ENCODE measurements at places on chromosomes 12 and 14.

- no peak for DNase-seq
- no peak overlapping the region for H3K27ac ChIP-seq
- no peak overlapping the region for H3K4me3 ChIP-seq
- H3K27me3 ChIP-seq: peaks cover 34% of the 10 kb centered on the region
These were observed 42.0 kb downstream of the IQSEC3 start for GRCh38 chr12:108594-108993.

DNA sequence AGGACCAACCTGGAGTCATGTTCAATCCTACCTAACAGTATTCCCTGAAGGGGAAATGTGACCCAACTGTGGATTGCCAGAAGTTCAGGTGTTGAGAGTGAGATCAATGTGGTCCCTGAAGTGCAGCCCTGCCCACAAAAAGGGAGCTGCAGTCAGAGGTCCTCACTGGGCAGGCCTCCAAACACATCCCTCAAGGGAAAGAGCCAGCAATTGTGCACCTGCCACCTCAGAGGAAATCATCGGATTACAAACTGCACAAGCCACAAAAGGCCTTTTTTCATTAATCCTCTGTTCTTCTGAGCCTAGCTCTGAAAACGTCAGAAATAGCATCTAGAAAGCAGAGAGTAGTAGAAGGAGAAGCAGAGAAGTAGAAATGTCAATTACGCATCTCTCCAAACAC is 10.8 kb upstream of the MDM1 start:
- peaks cover 10% of the 10 kb centered on the region for H3K4me1 ChIP-seq
- no peaks in the 10 kb centered on the region for H3K27me3 ChIP-seq
- peaks cover 3% of the 10 kb centered on the region for H3K36me3 ChIP-seq
- H3K4me3 ChIP-seq: no peak overlapping the region

DNA sequence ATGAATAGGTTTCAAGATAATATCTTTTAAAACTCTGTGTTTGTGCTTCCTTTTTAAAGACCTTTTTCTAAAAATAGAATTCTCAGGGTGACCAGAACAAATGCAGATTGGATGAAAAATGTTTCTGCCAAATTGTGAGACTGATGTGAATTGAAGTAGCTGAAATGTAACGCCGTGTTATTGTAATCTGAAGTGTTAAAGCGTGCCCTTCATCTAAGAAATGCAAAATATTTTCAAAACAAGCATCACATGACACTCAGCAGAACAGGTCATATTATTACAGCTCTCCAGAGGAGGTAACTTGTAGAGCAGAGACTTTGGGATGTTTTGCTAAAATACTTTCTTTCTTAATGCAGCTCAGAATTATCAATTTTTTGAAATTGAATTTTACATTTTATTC is 90.0 kb upstream of the PLEKHA5 start:
- H3K4me3 ChIP-seq: no peak overlapping the region
- no peaks in the 10 kb centered on the region for H3K4me1 ChIP-seq
- H3K27ac ChIP-seq: no peak overlapping the region
- peaks cover 15% of the 10 kb centered on the region for H3K27me3 ChIP-seq

DNA sequence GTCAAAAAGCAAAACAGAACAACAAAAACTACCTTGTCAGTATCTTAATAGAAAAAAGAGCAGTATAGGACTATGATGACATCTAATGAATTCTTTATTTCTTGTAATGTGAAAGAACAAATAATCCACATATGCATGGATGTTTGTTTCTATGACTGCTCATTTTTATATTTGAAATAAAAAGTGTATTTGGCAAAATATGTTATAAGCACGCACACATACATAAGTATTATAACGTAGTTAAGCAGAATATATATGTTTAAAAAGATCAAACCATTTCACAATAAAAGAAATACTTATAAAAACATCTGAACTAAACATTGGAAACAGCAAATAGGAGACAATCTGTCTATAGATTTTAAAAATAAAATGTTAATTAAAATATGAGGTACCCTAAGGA is 74.8 kb downstream of the MIPOL1 start:
- no peak for DNase-seq
- H3K27ac ChIP-seq: no peak overlapping the region
- no peaks in the 10 kb centered on the region for H3K36me3 ChIP-seq

DNA sequence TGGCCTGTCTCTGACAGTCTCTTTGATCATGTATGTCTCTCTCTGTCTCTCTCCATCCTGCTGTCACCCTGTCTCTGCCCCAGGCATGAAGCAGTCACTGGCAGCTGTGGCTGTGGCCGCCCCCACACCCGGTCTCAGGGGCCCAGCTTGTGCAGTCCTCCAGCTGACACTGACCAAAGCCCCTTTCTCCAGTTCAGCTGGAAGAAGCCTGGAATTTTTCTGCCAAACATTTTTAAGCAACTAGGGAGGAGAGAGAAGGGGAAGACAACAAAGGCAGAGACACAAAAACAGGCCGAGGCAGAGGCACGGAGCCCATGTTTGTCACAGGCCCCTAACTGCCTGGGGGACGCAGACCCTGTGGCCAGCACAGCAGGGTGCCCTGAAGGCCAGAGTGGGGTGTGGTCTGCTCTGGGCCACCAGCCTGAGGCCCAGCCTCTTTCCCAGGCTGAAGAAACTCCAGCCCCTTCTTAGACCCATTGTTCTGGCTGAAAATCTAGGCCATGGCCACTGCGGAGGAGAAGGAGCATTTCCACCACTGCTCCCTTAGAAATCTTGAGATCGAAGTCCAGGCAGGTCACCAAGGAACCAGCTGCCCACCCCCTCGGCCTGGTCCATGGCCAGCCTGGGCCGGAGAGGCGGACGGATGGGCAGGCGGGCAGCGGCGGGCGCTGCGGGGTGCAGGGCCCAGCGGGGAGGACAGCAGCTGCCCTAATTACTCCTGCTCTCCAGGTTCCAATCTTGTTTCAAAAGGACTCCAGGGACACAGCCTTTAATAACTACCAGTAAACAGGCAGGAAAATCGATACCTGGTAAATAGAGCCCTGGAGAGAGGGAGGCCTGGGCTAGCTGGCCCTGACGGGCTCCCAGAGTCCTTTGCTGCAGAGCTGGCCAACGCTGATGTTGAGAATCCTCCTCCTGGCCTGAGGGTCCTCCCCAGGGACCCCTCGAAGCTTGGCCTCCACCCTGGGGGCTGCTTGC is 14.9 kb downstream of the DTX1 start:
- H3K27ac ChIP-seq: peak overlapping the region; percentile 71
- peak overlapping the region; percentile 37 for H3K4me3 ChIP-seq
- DNase-seq: no peak

- no peak overlapping the region for H3K4me3 ChIP-seq
- H3K36me3 ChIP-seq: peaks cover 4% of the 10 kb centered on the region
- H3K27me3 ChIP-seq: no peaks in the 10 kb centered on the region
- H3K27ac ChIP-seq: no peak overlapping the region
These were observed 3.3 kb downstream of the GPR135 start for GRCh38 chr14:59461891-59462290.

DNA sequence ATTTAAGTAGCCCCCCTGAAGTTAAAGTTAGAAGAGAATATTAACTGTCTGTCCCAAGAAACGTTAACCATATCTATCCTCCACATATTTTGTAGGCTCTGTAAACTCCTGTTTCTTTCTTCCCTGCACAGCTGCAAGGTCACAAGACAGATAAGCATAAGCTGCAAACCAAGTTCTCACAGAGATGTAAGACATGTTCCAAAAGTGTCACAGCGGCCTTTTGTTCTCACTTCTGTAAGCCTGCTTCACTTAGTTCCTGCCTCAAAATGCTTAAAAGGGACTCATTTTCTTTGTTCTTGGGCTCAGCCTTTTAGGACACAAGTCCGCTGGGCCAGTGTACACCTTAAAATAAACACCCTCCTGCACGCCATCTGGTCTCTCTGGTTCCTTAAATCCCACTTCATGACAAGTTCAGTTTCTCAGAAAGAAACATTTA is 3.2 kb downstream of the RNASE1 start:
- no peak overlapping the region for H3K4me3 ChIP-seq
- no peak for DNase-seq
- H3K4me1 ChIP-seq: peaks cover 7% of the 10 kb centered on the region

- H3K27me3 ChIP-seq: no peaks in the 10 kb centered on the region
- DNase-seq: no peak
- H3K4me3 ChIP-seq: no peak overlapping the region
- H3K4me1 ChIP-seq: no peaks in the 10 kb centered on the region
- no peak overlapping the region for H3K27ac ChIP-seq
- no peaks in the 10 kb centered on the region for H3K36me3 ChIP-seq
These were observed 732.6 kb upstream of the FLRT2 start for GRCh38 chr14:84797326-84797725.

DNA sequence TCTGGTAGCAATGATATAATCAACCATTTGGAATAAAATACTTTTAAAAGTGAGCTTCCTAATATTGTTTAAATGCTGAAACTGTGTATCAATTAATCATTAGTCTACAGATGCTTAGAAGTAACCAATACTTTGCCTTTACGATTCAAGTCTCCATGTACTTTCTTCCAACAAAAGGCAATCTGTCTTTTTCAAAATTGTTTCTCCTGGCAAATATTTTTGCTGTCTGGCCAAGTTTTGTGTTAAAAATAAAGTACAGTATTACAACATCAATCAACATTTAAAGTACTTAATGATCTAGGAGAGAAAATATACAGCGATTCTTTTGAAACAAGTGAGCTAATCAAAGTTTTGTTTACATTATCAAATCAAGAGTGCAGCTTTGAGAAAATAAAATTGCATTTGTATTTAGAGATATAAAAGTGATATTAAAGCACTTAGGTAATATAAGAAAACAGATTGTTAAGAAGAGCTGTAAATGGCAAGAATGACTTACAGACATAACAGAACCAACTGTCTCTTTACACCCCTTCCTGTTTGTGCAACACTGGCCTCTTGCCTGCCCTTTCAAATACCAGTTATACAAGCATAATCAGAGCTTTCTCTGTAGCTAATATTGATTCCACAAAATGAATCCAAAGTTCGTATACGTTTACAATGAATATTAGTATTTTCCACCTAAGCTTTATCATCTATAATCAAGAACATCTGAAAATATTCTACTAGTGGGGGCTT is 38.2 kb upstream of the FBLN5 start:
- peaks cover 7% of the 10 kb centered on the region for H3K4me1 ChIP-seq
- H3K27me3 ChIP-seq: no peaks in the 10 kb centered on the region
- no peak overlapping the region for H3K4me3 ChIP-seq
- H3K36me3 ChIP-seq: peaks cover 56% of the 10 kb centered on the region
- no peak for DNase-seq
- no peak overlapping the region for H3K27ac ChIP-seq

- H3K36me3 ChIP-seq: peaks cover 3% of the 10 kb centered on the region
- no peaks in the 10 kb centered on the region for H3K4me1 ChIP-seq
- no peak for DNase-seq
- H3K27me3 ChIP-seq: no peaks in the 10 kb centered on the region
- no peak overlapping the region for H3K27ac ChIP-seq
These were observed 8.7 kb downstream of the LRP1-AS start for GRCh38 chr12:57138526-57139272.

DNA sequence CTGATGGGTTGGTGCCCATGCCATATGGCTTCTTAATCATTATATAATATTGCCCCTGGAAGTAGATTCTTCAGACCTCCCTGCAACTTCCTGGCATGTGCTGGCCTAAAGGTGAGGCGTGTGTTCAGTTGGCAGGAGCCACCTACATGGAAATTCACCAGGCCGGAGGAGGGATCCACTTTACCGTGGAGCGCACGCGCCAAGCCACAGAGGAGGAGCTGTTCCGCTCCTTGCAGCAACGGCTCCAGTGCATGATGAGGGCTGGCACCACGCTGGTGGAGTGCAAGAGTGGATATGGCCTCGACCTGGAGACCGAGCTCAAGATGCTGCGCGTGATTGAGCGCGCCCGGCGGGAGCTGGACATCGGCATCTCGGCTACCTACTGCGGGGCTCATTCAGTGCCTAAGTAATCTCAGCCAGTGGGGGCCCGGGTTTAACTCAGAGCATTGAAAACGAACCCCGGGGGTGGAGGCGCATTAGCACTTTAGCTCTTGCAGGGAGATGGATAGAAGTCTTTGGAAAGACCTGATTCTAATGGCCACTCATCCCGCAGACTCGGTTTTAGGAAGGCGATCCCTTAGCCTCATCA is 13.5 kb downstream of the AMDHD1 start:
- H3K4me1 ChIP-seq: no peaks in the 10 kb centered on the region
- no peak overlapping the region for H3K27ac ChIP-seq
- DNase-seq: no peak

DNA sequence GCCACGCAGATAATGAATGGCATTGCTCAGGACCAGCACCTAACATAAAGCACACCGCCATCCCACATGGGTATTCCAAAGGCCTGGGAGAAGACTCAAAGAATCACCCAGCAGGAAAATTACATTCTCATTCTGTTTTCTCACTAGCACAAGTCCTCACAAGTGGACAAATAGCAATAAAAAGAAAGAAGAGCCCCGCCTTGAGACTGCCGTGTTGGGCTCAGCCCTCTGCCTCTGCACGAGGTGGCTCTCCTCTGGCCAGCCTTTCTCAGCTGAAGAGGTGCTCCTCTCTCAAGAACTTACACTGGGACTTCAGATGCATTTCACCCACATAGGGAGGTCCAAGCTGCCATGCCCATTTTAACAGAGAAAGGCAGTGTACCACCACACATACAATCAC is 207.5 kb downstream of the SPTSSA start:
- no peak overlapping the region for H3K27ac ChIP-seq
- no peak overlapping the region for H3K4me3 ChIP-seq
- H3K36me3 ChIP-seq: no peaks in the 10 kb centered on the region
- DNase-seq: no peak
- H3K27me3 ChIP-seq: peaks cover 9% of the 10 kb centered on the region

DNA sequence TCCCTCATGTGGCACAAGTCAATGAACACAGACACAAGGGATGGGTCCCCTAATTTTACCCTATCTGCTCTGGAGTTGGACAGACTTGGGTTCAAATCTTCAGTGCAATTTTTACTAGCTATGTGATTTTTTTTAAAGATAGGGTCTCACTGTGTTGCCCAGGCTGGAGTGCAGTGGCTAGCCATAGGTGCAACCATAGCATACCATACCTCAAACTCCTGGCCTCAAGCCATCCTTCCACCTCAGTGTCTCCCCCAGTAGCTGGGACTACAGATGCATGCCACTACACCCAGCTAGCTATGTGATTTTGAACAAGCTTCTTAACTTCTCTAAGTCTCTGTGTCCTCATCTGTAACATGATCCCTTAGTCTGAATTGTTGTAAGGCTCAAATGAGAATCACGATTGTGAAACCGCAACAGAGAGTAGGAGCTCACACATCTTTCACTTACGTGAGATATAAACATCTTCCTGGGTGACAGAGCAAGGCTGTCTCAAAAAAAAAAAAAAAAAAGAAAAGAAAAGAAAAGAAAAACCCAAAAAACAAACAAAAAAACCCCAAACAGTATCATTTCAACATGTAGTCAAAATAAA is 4.7 kb downstream of the CALCOCO1 start:
- no peak for DNase-seq
- peak overlapping the region; percentile 49 for H3K27ac ChIP-seq
- no peak overlapping the region for H3K4me3 ChIP-seq

- no peaks in the 10 kb centered on the region for H3K27me3 ChIP-seq
- no peak for DNase-seq
- H3K36me3 ChIP-seq: peaks cover 32% of the 10 kb centered on the region
- H3K4me1 ChIP-seq: peaks cover 44% of the 10 kb centered on the region
These were observed 102.5 kb downstream of the LGMN start for GRCh38 chr14:92645841-92646478.
